Upper lobe of left lung (tissue), 6 donors: ENCODE measurements at places on chromosomes 11 and 22. TPM values are rescaled to one million over a fixed set of nuclear protein-coding genes. Genes with fewer than 3 reads are reported as not detected.

GAB4 gene
- not detected for total RNA-seq

SMIM35 gene
- total RNA-seq: not detected

LRRC74B gene
- total RNA-seq: 1.9 TPM

RASD2 gene
- total RNA-seq: 1.4 TPM

BACE1 gene
- 37.9 TPM for total RNA-seq

ZP1 gene
- not detected for total RNA-seq

SMC1B gene
- total RNA-seq: not detected

ASCL2 gene
- total RNA-seq: 1.4 TPM

ARFIP2 gene
- total RNA-seq: 73.3 TPM

PIM3 gene
- total RNA-seq: 131 TPM

GRCh38 chr22:19843857-19844376 is 10.8 kb downstream of the GNB1L start:
- peak; percentile 63 for DNase-seq

DNA sequence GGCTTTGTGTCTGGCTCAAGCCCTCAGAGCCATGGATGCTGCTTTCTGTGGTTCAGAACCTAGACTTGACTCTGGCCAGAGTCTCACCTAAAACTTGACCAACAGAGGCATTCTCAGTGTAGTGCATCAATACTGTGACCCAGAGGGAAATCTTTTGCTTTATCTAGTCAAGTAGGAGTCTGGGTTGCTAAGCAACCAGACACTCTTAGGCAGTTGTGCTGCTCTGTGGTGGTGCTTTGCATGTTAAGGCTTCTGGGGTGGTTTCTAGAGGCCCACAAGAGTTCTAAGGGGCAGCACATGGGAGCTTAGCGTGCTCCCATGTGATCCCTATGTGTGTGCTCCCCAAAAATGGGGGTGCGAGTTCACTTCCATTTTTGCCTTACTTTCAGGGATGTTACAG is 224.6 kb upstream of the PLET1 start:
- DNase-seq: no peak

- peak; percentile 95 for DNase-seq
These were observed at the start of gene EP300 for GRCh38 chr22:41092023-41092817. EP300 (plus strand) TSS chr22:41092592; CDS start chr22:41093005, 413 bp downstream.

DNA sequence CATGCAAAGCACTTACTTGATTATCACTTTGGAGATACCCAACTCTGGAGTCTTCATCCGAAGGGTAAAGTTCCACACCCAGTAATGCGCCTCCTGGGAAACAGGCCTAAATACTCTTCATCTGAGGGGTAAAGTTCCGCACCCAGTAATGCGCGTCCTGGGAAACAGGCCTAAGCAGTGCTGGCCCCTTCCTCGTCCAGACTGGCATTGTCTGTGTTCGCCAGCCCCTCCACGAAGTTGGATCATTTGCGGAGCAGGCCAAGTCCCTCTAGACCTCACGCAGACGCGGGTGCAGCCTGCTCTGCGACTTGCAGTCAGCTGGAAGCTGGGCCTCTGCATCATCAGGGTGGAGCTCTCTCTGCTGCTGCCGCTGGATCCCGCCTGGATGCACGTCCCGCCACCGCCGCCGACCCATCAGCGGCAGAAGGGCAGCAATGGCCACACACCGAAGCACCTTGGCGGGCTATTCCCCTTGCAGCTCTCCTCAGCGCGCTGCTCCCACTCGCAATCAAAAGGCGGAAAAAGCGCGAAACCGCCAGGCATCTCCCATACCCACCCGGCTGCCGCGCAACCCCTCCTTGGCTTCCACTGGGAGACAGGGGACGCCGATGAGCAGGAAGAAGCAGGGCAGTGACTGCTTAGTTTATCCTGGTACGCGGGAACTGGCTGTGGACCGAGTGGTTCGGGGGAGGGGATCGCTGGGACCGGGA is 34.1 kb upstream of the GLYATL1 start:
- peak; percentile 80 for DNase-seq

DNA sequence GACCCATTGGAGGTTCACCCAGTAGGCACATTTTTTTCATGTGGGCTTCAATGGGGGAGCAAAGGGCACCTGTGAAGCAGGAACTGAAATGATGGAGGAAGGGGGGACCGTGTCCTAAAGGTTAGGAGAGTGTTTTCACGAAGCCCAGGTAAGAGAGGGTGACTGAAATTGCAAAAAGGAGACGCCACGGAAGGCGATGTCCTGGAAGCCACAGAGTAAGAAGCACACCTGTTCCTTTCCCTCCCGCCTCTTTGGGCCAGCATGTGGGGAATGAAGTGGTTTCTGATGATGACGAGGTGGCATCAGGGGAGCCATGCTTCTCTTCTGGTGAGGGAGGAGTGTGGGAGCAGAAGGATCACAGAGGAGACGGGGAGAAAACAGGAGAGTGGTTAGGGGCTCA is 37.0 kb upstream of the MICAL2 start:
- DNase-seq: no peak

GRCh38 chr22:50622723-50623327 is 5.1 kb downstream of the ARSA start:
- peak; percentile 54 for DNase-seq

- no peak for DNase-seq
These were observed 65.7 kb upstream of the NAV2 start for GRCh38 chr11:19646921-19647320.

DNA sequence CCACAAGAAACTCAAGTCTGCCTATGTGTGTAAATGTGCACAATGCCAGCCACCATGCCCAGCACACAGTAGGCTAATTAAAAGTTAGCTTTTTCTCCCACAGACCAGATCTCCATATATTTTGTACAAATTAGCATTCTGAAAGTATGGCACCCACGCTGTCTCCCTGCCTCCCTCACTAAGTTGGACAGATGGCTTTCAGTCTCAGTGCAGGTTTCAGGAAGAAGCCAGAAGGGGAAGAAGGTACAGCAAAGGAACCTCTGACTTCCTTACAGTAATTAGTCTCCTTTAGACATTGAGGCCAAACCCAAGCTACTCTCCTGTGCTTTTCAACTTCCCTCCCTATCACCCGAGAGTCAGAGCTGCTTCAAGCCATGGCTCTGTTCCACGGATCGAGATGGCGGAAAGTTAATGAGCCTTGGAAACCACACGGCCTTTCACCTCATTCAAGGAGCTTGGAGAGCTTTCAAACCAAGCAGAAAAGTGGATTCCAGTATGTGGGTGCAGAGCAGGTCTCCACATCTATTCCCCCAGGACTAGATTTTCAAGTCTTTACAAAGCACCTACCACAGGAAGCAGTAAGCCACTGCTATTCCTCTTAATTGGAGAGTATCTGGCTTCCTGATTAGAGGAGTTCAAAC is 221.1 kb upstream of the NARS2 start:
- DNase-seq: no peak

GRCh38 chr11:44335919-44336318 is 26.0 kb upstream of the ALX4 start:
- no peak for DNase-seq

- DNase-seq: no peak
These were observed 952.4 kb upstream of the TENM4 start for GRCh38 chr11:80393210-80393609.

DNA sequence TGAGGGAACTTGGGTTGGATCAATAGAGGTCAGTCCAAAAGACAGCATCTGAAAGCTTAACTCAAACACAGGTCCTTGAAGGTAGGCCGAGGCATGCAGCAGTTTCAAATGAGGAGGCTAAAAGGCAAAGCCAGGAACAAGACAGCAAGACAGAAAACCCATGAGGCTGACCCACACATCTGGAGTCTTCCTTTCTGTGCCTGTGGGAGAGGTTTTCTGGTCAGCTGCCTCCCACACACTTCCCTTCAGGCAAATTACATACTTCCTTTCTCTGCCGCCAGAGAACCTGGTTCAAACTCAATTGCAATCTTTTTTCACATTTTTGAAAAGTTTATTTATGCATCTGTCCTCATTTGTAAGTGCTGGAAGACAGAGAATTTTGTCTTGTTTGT is 29.8 kb upstream of the CRTAM start:
- peak; percentile 33 for DNase-seq

- no peak for DNase-seq
These were observed 7.1 kb downstream of the CD44 start for GRCh38 chr11:35146074-35146521.

DNA sequence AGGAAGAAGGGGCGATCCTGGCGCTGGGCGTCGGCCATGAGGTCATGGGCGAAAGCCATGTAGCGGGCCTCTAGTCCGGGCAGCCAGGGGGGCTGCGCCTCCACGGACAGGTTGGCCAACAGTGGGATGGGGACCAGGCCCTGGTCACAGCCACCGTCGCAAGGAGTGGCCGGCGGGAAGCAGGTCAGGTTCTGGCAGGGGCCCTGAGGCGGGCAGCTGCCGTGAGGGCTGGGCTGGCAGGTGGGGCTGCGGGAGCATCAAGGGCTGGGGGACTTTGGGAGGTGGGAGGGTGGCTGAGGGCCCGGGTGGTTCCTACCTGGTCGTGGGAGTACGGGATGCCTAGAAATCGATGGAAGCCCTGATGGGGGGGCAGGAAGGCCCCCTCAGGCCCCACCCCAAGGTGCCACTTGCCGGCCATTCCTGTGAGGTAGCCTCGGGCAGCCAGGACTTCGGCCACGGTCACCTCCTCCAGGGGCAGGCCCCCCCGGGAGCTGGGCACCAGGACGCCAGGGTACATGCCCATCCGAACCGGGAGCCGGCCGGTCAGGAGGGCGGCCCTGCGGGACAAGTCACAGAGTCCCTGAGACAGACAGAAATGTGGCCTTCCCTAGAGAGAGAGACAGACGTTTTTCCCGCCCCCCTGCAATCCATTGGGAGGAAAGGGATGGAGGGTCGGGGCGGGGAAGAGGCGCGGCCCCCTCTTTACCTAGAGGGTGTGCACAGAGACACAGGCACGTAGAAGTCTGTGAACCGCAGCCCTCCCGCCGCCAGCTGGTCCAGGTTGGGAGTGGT is 906 bp downstream of the ARSA start:
- peak; percentile 86 for DNase-seq

GRCh38 chr11:84687433-84687832 is 939.7 kb downstream of the DLG2 start:
- no peak for DNase-seq

DNA sequence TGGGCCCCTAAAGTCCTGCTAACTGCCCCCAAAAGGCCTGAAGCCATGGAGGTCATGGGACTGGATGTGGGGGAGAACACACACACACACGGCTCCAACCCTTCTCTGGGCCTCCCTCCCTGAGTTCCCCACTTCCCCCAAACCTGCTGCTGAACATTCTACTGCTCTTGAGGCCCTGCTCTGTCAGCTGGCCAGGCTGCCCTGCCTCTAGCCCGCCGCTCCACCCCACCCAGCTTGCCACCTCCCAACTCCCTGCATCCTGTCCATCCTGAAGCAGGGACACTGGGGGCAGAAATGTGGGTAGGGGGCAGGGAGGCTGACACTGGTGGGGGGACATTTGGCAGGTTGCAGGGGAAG is 1.0 kb downstream of the KCNJ4 start:
- no peak for DNase-seq

DNA sequence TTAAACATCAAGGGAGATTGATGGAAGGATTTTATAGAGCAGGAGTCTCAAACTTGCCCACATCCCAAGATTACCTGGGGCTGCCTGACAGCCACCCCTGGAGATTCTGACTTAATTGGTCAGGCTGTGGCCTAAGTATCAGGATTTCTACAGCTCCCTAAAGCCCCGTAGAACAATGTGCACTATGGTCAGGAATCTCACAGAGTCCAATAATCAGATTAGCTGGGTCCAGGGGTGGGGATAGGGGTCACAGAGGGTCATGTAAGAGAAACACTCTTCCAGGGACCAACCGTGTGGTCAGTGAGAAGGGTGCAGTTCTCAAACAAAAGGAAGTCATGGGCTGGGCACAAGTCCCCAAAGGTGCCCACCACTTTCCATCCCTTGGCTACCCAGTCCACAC is 20.5 kb upstream of the FBLN1 start:
- DNase-seq: no peak

- no peak for DNase-seq
These were observed 88.1 kb downstream of the MN1 start for GRCh38 chr22:27713461-27713860.

GRCh38 chr11:42225664-42226063 is 766.2 kb upstream of the LRRC4C start:
- no peak for DNase-seq

GRCh38 chr11:125481531-125481930 is 14.5 kb downstream of the FEZ1 start:
- no peak for DNase-seq

DNA sequence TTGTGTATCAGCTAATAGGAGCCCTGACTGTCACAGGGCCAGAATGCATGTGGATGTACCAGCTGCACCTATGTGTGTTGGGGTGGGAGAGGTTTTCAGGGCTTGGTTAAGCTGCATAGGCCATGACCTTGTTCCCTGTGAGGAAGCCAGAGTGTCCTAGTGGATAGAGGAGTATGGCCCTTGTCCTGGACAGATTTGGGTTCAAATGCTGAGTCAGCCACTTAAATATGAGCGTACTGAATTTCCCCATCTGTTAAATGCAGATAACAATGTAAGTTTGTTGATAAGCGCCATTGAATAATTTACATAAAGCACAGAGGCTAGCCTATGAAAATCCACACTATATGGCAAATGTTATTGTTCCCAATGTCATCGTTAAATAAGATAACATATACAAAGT is 74.4 kb downstream of the PANX1 start:
- no peak for DNase-seq

- no peak for DNase-seq
These were observed 192.6 kb upstream of the E2F8 start for GRCh38 chr11:19433367-19433766.

- DNase-seq: no peak
These were observed 26.6 kb downstream of the SC5D start for GRCh38 chr11:121318848-121319834.

- no peak for DNase-seq
These were observed 5.4 kb upstream of the SYN3 start for GRCh38 chr22:33063611-33064010.

DNA sequence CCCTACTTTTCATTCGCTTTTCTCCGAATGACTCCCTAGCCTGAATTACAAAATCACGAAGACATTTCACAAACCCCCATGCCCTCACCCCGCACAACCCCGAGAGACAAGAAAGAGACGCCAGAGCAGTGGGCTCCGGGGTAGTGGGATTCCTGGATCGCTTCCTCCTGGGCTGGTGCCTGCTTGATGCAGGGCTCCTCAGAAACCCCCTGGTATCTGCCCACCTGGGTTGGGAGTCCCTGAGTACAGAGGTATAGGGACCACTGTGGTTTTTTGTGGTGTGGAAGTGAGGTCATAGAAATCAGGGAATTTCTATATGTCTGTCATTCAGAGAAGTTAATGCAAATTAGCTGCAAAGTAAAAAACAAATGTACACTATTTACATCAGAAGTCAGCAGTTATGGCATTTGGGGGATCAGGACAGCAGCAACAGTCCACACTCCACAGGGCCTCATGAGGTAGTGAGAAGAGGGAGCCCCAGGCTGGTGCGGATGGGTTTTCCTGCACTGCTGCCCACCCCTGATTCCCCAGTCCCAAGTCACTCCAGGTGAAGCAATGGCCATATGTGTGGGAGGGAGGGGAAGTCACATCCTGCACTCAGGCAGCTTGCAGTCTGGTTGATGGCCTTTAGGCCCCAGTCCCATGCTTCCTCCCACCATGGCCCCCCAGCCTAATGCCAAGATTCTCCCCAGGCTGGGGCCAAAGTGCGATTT is 39.6 kb downstream of the BUD13 start:
- DNase-seq: no peak

- DNase-seq: no peak
These were observed 175.7 kb upstream of the API5 start for GRCh38 chr11:43135966-43136534.

- DNase-seq: no peak
These were observed 83.7 kb downstream of the CADM1 start for GRCh38 chr11:115420505-115420904.
